ENCODE measurements at places on chromosomes 5 and 9.
A peak's percentile ranks its signal among the peaks of the same experiment; 100 is the strongest.

DNA sequence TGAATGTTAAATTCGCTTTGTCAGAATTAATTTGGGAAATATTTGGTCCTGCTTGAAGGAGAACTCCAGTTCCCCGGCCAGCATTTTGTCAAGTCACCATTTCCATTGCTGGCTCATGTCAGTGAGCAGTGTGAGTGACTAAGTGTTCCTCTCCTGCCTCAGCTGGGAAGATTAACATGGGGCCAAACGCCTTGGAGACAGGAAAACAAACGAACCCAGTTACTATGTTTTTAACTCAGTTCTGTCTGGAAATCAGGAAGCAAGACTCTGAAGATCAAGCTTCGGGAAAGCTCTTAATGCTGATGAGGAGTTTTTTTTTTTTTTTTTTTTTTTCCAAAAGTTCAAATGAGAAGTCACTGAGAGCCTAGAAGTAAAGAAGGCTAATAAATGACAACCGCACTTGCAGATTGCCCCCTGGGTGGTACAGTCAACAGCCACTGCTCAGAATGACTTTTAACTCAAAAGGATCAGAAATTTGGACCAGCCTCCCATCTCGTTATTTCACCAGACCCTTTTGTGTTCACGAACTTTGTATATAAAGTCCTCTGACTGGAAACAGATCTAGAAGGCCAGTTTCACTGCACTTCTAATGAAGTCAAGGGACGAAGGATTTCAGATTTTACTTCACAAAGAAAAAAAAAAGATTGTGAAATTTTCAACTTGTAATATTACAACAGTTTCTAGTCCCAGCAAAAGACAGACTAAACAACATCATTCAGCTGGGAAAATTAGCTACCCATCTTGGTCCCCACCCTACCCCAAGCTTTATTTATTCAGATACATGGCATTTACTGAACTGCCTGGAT lies 121.3 kb downstream of the LHFPL2 start:
- DNase-seq = no peak

- DNase-seq = no peak
Measured at GRCh38 chr9:122936883-122937282, 3.9 kb upstream of the RABGAP1 start.

- DNase-seq = peak; percentile 8
Measured at GRCh38 chr9:132169672-132170392, 8.0 kb downstream of the NTNG2 start.

- peak; percentile 97 for DNase-seq
Measured at GRCh38 chr9:81389569-81389993, 299.8 kb downstream of the TLE1 start.

- DNase-seq = no peak
Measured at GRCh38 chr5:6634306-6634705, 1.1 kb downstream of the SRD5A1 start.

DNA sequence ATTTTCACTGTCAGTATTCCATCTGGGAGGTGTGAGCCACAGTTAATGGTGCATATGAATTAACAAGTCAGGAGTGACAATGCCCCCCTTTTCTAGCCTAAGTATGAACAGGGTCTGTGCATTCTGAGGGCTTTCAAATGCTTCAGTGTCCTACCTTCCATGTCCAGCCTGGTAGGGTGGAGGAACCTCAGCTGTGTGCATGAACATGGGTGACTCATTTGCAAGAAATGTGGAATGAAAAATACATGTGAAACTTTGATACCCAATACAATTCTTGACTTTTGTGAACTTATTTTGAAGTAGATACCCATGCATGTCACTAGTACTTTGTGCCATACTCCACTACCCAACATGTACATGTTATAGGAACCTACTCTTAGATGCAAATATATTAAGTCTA lies 375.8 kb downstream of the SEMA5A start:
- DNase-seq = no peak

Measured in fibroblast of skin of left quadriceps (primary cell).